Stimulated activated CD4-positive, alpha-beta T cell treated with anti-CD3 and anti-CD28 coated beads, Interleukin-1b, Interleukin-23, amount 100 ng/mL, for 1 hour (primary cell): ENCODE measurements at places on chromosomes 3 and 15.

DNA sequence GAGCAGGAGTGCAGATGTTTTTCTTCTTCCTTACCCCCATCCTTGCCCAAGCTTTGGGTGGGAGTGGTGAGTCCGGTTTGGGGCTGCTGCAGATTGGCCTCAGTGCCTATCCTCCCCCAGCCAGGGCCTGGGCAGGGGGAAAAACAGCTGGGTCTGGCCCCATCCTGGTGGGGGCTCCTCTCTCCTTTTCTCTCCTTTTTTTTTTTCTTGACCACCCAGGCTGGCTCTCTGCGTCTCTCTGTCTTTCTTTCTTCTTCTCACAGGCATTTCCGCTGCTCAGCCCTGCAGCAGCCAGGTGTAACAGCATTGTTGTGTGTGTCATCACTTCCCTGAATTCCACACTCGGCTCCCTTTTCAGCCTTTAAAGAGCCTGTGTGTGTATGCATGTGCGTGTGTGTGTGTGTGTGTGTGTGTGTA is 2.0 kb downstream of the FOXL2NB start:
- no peak for DNase-seq

DNA sequence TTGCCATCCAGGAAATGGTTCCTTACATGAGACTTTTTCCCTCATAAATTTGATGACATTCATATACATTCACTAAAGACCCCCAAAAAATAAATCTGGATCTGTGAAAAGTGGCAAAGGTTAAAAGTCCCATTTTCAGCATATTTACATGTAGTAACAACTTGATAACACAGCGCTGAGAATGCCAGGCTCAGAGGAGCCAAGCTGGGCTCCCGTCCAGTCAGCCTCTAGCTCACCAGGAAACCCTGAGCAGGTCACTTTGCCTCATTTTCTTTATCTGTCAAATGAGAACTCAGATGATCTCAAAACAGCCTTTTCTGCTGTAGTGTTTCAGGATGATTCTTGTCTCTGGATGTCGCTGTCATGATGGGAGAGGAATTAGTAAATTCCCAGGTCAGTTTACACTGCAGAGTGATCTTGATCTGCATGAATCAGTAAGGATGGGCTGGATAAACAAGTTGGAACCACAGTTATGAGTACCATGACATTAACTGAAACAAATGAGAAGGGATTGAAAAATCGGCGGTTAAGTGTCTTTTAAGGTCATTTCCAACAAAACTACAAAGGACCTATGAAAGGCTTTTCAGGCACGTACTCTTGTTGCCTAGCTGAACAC is 82.8 kb downstream of the PPARG start:
- DNase-seq: no peak

- DNase-seq: no peak
Measured at GRCh38 chr15:76533060-76533820, 196.7 kb downstream of the ISL2 start.

DNA sequence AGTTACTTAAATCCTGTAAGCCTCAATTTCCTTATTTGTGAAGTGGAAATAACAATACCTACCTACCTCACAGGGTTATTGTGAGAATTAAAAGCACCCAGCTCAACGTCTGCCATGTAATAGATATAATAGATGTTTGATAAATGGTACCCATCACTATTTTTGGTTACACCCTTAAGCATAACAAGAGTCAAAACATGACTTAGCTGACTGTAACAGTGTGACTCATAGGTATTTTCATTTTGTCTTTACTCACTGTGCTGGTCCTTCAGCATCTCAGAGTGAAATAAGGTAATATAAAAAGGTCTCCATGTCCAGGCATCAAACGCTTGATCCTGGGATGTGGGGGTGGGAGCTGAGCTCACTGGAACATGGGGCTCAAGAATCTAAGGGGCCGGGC is 3.1 kb downstream of the CPLX3 start:
- no peak for DNase-seq

GRCh38 chr15:33100314-33100713 is 94.2 kb downstream of the FMN1 start:
- DNase-seq: no peak

DNA sequence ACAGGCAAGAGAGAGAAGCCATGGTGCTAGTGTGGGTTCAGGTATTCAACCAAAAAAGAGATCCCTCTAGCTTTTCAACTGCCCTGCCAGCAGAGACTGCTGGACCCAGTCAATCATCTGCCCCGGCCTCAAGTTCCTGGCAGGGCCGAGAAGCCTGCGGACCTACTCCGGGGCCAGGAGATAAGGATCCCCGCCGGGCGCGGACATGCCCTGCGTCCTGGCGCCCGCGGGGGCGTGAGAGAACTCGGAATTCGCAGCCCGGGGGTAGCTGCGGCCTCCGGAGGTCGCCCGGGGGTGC is 821 bp upstream of the MAGI1 start:
- no peak for DNase-seq

DNA sequence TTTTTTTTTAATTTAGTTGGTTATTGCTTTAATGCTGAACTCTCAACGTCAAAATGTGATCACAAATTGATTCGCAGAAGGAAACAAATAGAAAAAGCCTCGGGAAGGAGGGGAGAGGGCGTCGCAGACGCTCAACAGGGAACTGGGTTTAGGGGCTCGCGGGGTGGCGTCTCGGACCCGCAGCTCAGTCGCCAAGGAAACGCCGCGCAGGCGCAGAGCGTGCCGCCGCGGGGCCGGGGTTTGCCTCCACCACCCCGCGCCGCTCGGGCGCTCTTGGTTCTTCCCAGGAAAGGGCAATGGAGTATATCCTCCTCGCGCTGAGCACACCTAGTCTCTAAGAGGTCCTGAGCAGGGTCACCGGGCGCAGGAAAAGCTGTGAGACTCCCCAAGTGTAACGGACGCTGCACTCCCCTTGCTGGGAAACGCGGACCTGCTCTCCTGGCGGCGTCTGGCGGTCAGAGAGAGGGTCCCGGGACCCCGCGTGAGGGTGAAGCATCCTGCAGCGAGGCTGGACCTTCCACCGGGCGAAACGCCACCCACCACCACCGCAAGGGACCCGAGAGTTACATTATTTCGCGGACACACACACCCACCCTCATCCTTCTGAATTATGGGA is 753 bp downstream of the PLCH1 start:
- no peak for DNase-seq

- no peak for DNase-seq
Measured at GRCh38 chr3:38650248-38650951, 913 bp upstream of the SCN5A start.

DNA sequence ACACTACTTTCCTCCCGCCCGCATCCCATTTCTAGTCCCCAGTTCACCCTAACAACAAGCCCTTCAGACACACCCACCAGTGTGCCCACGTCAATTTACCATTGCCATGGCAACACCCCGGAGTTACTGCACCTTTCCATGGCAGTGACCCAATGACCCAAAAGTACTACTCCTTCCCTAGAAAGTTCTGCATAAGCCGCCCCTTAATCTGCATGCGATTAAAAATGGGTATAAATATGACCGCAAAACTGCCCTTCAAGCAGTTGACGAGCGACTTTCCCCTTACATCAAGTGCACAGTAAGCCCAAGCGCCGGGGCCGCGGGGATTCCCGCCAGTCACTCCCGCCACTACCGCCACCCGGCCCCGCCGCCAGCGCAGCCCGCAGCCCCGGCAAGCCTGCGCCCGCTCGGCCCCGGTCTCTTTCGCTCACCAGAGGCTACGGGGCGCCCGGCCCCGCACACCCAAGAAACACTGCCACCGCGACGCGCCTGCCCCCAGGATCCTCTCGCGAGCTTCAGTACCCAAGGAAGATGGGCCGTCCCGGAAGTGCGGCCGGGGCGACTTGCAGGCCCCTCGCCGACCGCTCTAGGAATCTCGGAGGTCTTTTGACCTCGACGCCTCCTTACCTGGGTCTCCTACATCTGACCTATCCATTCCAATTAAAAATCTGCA is 27.2 kb upstream of the ZNF502 start:
- DNase-seq: peak; percentile 23

- no peak for DNase-seq
Measured at GRCh38 chr3:60030982-60031381, 981.2 kb upstream of the CFAP20DC start.

- no peak for DNase-seq
Measured at GRCh38 chr3:172692751-172693338, 18.0 kb downstream of the NCEH1 start.

DNA sequence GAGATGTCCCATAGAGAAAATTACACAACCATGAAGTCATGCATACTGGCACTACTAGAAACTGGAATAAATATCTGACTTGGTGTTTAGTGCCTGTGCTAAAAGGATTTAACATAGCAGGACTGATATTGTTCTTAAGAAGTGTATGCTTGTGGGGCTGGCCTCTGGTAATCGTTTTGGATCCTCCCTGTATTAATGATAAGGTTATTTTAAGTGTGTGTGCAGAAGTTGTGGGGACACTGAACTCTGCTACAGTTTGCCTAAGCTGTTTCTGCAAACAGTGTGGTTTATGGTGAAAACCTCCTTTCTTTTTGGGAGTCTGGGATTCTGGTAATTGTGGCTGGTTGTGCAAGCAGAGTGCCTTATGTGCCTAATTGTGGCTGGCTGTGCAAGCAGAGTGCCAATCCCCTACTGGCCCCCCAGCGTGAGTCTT is 120.8 kb downstream of the CLASP2 start:
- no peak for DNase-seq

DNA sequence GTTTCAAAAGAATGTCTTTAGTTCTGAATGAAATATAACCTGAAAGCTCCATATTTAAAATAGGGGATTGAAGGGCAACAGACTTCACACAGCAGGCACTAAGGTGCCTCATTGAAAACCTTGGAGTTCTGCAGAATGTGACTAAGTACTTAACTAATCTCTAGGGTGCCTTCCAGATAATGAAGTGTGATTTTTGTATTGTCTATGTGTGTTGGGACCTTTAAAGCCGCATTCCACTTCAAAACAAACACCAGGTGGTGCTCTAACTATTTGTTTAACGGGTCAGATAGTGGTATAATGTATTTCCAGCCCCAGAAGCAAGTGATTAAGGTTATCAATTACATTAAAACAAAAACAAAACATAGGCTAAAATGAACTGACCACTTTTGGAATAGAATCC is 28.0 kb downstream of the TFG start:
- no peak for DNase-seq

GRCh38 chr15:67091071-67091979 is 25.9 kb downstream of the SMAD3 start:
- no peak for DNase-seq

DNA sequence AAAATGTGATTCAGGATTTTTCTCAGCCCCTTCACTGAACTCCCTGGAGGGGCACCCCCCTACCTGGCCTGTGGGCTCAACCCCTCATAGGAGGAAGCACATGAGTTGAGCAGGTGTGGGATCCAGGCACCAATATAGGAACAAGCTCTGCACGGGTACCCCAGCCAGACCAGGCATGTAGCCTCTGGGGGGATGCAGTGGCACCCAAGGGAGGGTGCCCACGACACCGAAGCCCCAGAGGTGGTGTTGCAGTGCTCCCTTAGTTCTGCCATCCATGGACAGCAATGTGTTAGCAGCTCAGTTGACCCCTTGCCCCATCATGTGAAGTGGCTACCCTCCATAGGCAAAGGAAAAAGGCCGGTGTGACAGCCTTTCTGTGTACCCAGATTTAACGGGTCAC is 30.9 kb upstream of the BCHE start:
- no peak for DNase-seq

DNA sequence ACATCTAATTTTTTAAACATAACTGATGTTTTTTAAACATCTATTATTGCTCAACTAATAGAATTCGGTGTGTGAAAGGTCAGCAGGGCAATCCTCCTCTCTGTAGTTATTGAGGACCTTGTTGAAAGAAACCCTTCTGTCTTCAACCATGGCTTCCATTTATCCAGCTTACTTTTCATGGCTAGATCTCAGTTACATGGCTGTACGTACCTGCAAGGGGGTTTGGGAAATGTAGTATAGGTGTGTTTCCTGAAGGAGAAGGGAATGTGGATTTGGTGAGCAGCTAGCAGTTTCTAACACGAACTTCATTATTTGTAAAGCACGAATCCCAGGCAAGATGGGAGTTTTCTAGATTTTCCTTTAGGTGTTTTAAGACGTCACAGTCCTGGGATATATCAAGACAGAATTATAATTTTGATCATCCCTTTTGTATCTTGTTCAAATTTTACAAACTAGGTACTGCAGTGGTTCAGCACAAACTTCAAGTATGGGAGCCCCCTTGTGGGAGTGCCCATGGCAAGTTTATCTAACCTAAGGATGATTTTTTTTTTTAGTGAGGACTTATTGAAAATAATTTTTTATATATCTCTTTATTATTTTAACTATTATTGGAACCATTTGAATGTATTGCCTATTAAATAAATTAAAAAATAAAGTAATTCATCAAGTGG is 41.6 kb downstream of the FBXL2 start:
- no peak for DNase-seq

DNA sequence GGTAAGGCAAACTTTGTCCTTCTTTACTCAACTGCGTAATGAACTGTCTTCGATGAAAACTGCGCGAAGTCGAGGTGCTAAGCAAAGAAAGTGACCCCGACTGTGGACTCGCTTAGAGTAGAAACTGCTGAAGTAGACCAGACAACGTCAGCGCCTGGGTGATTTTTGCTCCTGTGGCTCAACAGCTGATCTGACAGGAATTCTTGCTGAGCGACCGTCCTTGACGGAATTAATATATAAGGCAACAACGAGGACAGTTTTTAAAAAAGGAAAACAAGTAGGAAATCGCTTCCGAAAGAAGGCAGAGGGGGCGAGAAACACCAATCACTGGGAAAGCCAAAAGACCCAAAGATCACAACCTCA is 541 bp downstream of the RPS27L start:
- DNase-seq: no peak

GRCh38 chr15:70098461-70099166 is 897 bp upstream of the TLE3 start:
- DNase-seq: no peak

GRCh38 chr3:58072052-58072762 is 64.0 kb downstream of the FLNB start:
- DNase-seq: no peak

GRCh38 chr3:133572158-133573053 is 1.1 kb upstream of the CDV3 start:
- no peak for DNase-seq

DNA sequence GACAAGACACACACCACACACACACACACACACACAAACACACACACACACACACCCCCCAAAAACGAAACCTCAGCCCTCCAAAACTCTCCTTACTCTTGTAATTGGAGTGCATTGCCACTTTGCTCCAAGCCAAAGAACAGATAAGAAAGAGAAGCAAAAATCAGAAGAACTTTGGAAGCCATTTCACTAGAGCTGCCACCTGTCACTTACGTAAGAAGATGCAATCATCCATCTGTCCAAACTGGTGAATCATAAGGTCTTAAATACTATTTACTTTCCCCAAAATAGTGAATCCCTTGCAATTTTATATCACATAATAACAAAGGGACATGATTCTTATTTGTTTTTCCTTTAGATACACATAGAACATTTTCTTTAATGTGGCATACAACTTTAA is 285.4 kb downstream of the ZBTB20 start:
- no peak for DNase-seq

GRCh38 chr3:52070724-52071621 is 14.6 kb upstream of the DUSP7 start:
- no peak for DNase-seq

DNA sequence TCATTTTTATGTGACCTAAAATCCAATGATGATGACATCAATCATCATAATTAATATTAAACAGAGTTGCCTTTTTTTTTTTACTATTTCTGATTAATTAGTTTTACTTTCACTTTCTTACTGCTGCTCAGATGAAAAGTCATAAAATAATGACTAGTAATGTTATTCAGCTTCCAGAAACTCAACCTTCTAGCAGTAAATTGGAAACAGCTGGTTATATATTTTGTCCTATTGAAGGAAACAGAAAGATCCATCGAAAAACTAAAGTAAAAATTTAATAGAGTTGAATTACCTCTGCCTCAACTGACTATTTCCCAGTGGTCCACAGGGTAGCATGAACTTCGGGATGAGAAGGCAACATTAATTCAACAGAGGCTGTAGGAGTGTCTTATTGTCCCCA is 107.1 kb upstream of the PTX3 start:
- DNase-seq: no peak
